ENCODE measurements at places on chromosomes 11 and 22.
A peak's percentile ranks its signal among the peaks of the same experiment; 100 is the strongest.

- no peak for DNase-seq
These were observed 87.2 kb downstream of the FAT3 start for GRCh38 chr11:92311616-92312449.

GRCh38 chr22:24504956-24505736, 10.0 kb downstream of the UPB1 start:
- no peak for DNase-seq

- no peak for DNase-seq
These were observed 115.4 kb downstream of the METTL15 start for GRCh38 chr11:28223577-28223976.

- DNase-seq: no peak
These were observed 40.9 kb downstream of the JRKL start for GRCh38 chr11:96430668-96431067.

GRCh38 chr11:74094393-74094792, 76.4 kb downstream of the C2CD3 start:
- DNase-seq: no peak

DNA sequence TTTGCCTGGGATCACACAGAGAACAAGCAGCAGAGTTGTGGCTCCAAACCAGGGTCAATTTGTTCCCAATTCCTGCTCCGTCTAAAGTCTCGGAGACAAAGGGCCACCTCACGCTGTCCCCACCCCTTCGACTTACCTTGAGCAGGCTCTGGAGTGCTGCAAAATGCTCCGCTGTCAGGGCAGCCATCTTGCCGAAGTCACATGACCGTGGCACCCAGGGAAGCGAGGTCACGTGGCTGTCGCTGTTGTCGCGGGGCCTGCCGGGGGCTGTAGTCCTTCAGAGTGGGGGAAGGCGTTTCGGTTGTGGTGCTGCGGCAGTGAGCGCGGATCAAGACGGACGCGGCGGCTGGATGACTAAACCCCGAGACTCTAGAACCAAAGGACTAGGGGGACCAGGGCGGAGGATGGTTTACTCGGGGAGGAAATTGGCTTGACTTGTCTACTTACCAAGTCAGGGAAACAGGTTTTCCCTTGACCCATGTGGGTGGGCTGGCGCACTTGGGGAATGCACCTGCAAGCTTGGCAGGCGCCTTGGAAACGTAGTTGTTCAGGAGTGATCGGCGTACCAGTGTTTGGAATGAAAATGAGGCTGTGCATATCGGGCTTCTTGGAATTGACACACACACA, at the start of gene COMMD9:
Gene COMMD9 (minus strand): TSS at position 199 of the 627 bp plus-strand sequence. CDS start 12 bp downstream, at position 187.
- peak; percentile 91 for DNase-seq

- no peak for DNase-seq
These were observed at the start of gene CECR2 for GRCh38 chr22:17369439-17370025. CECR2 (plus strand) TSS chr22:17369460; CDS start chr22:17369784, 324 bp downstream.
